ENCODE measurements at places on chromosomes 7 and 10.

DNA sequence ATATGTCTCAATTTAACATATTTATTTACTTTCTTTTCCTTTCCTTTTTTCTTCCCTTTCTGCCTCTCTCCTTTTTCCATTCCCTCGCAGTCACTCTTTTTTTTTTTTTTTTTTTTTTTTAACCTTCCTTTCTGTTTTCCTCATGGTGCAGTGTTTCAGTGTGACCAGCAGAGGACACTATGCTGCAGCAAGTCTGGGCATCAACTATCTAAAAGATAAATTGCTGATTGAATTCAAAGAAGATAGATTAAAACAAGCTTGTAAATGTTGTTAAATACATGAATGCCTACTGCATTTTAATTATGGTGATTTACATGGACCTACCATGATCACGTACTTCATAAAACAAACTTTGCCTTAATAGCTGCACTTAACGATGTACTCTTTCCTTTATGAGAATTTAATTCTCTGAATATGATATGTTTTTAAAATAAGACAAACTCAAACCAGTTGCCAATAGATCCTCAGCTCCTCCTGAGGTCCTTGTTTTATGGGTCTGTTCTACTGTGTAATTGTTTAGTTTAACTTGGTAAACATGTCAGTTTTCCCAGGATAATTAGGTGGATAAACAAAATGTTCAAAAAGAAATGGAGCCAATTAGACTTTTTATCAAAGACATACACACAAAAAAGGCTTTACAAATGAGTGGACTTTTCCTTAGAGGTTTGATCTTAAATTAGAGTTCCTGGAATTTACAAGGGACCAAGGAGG lies 101.0 kb upstream of the AGR3 start:
- no peak for DNase-seq

GRCh38 chr10:10828623-10829022 lies 189.0 kb upstream of the CELF2 start:
- no peak for DNase-seq

- DNase-seq, result no peak
These were observed 76.0 kb downstream of the GRK5 start for GRCh38 chr10:119283387-119283786.

DNA sequence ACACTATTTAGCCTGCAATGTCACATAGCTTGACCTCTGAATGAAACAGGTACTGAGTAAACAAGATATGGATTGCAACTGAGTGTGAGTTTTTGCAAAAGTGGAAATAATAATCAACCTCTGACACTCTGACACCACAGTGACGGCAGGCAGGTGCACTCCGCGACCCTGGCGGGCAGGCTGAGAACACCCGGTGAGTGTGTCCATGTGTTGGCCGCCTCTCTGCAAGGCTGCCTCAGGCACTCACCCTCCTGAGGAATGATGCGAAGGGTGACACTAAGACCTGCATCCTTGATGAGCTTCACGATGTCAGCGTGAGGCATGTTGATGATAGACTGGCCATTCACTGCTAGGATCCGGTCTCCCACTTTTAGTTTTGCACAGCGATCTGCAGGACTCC lies 336.2 kb downstream of the PHTF2 start:
- no peak for DNase-seq

DNA sequence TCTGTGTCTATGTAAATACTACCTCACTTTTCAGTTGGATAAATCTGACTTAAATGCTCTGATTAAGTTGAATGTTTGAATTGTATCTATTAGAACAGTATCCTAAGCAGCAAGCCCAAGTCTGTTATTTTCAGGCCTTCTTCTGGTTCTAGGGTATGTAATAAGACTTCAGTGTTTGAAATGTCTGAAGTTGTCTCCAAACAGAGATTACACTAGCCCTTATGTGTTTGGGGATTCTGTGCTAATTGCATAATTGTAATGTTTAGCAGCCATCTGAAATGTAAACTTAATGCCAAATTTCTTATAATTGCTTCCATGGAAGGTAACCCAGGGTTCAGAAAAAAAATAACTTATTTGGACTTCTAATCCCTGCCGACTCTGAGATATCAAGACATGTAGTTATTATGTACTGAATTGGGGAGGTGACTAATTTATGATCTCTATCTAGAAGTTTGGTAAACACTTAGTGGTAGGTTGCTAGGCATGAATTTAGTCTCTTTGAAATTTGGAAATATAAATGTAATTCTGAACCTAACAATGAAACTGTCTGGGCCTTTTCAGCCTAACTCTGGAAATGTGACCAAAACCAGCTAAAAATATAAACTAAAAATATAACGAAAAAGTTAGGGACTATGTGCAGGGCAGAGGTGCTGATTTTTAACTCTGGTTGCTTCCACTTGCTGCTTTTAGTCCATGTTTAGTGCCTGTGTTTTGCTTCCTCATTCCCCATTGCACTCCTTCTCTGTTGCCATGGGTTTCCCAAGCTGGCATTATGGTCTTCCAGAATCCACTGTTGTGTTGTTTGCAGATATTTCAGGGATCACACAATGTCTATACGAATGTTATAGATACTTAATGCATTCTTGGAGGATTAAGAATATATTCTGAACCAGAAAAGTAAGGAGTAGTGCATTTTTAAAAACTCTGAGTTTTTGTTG lies 54.8 kb downstream of the MCU start:
- no peak for DNase-seq

- DNase-seq, result no peak
These were observed 2.2 kb upstream of the CCDC3 start for GRCh38 chr10:13003759-13004158.

GRCh38 chr10:7968510-7969112 lies 85.9 kb upstream of the GATA3 start:
- no peak for DNase-seq

- DNase-seq, result no peak
These were observed 20.8 kb downstream of the CYP3A43 start for GRCh38 chr7:99848420-99849216.

DNA sequence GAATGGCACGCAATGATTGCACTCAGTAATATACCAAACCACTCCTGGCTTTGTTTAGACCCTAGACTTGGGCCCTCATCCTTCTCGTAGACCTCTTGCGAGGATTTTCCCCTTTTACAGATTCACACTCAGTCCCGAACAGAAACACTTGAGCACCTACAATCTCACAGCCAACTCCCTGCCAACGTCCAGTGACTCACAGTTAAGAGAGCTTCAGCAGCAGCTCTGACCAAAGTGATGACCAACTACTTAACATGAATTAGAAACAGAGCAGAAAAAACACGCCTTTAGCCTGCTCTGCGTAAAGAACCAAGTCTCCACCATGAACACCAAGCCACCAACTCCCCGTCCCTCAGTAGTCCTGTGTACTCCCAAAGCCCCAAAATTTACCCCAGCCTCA lies 2.2 kb downstream of the DNAJC30 start:
- DNase-seq, result no peak

DNA sequence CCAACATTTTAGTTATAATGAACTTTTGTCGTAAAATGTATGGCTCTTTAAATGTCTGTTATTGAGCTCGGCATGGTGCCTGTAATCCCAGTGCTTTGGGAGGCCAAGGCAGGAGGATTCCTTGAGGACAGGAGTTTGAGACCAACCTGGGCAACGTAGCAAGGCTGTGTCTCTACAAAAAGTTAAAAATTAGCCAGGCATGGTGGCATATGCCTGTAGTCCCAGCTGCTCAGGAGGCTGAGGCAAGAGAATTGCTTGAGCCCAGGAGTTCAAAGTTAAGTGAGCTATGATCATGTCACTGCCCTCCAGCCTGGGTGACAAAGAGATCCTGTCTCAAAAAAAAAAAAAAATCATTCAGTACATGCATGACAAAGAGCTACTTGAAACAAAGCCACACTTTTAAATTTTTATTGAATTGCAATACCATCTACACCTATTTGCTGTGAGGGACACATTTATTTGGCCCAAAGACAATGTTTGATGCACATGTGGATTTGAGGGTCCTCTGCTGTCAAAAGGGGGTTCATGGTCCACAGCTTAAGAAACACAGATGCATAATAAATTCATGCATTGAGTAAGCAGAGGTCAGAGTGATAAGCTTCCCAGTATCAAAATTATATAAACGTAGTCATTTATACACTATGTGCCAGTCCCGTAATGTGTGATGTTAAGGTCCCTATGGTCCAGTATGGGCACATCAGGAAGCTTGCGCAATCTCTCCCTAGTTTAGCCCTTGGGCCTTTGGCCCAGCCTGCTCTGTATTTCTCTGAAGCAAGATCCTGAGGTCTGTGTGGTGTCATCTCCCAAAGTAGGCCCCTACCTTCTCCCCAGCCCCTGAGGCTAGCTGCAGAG lies 4.4 kb upstream of the MALSU1 start:
- no peak for DNase-seq

DNA sequence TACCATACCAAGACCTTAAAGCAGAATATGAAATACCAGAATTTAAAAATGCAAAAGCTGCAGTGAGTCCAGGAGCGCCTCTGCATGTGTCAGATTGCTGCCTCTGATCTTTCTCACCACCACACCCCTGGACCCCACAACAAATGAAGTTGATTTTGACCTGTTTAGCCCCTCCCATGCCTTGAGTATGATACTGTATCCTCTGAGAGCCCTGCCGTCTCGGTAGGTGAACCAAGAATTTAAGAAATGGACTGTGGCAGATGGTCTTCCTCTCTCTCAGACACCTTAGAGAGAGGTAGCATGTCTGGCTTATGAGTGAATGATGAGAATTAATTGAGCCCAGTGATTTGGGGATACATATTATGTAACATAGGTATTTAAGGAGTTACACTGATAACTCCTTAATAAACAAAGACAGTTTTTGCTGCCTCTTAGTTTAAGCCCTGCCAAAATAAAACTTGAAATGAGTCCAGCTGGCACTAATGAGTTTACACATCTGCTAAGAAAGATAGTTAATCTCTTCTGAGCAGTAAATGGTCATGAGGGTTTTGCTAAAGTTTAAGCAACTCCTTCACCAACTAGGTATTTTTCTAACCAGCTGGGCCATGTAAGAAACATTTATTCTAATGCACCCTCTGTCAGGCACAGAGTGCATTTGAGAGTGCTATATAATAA lies 4.5 kb upstream of the TFPI2 start:
- no peak for DNase-seq

DNA sequence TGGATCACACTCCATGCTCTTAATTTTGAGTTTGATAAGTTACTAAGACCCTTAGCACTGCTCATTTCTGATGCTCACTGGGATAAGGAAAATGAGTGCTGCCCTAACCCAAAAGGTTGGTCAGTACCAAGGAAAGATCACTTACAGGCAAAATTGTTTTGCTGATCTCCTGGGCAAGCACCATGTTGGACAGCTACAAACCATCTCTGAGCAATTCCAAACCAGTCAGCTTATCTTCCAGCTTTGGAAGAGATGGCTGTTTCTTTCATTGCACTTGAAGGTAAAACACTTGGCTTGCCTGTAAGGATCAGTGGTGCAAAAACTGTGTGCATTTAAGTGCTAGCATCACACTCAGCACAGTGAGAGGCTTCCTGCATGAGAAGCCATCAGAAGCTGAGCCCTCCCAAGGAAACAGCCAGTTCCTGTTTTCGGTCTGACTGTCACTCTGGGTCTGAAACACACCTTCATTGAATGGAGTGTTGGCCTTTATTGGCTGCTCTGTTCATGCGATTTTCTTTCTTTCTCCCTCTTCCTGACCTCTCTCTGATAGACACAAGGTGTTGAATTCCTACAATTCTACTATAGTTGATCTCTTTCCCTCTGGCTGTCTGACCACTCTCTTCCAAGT lies 126.4 kb upstream of the GHITM start:
- DNase-seq, result no peak

DNA sequence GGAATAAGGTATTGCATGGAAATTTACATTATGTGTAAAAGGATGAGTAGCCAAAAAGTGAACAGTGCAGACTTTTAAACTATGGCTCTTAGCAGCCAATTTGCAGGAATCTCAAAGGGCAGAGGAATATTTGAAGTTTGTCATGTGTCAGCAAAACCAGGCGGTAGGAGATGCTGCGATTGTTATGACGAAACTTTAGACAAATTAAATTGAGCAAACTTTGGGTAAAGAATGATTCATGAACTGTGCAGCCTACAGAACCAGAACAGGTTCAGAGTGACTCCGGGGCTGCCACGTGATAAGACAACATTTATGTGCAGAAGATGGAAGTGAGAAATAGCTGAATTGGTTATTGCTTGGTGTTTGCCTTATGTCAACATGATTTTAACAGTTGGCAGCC lies 39.2 kb upstream of the CCDC6 start:
- DNase-seq, result no peak

DNA sequence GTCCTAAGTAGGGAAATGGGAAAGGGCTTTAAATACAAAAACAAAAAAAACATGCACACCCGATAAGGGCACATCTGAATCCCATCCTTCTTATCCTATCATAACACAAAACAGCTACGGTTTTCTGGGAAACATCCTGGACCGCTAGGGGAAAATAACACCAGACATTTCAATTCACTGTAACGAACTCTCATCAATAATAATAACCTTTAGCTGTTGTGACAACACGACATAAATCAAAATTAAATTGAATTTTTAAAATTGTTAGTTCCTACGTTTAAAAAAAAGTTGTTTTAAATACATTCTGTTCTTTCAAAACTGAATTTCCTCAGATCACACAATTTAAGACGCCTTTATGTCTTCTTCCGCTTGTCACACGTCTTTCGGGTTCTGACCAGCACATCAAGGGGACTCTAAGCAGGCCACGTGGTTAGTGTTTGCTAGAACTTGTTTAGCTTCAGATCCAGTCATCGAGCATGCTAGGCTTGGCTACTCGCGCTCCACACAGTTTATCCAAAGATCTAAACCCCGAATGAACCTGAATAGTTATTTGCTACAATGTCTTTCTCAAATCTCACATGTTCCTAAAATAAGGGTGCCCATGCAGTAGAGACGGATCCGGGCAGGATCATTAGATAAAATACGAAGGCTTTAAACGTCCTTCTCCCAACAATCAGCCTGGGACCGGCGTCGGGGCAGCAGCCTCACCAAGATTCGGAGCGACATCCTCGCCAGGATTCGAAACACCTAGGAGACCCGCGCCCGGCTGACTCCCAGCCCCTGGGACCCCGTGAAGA lies 839 bp downstream of the IKZF5 start:
- no peak for DNase-seq

- no peak for DNase-seq
These were observed 24.5 kb upstream of the GRB10 start for GRCh38 chr7:50807026-50807730.

GRCh38 chr7:27958933-27959548 lies 219.1 kb downstream of the TAX1BP1 start:
- DNase-seq, result no peak

- no peak for DNase-seq
These were observed 53.8 kb downstream of the NCAPG2 start for GRCh38 chr7:158650821-158651225.

DNA sequence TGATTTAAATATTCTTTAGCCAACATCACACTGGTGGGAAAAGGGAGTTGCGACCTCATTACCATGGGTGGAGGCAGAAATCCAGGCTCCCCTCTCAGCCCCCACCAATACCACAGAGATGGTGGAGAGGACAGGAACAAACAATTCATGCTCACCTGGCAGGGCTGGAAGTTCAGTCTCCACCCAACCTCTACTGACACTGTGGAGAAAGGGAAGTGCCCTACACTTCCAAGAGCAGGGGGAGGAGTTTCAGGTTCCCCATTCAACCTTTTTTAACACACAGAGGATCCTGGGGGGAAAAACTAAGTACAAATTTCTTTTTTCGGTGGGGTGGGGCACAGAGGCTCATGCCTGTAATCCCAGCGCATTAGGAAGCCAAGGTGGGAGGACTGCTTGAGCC lies 210.1 kb upstream of the KCTD7 start:
- no peak for DNase-seq

- DNase-seq, result no peak
These were observed 58.9 kb downstream of the ALOX5 start for GRCh38 chr10:45432700-45433472.

GRCh38 chr7:157193274-157193673 lies 54.5 kb downstream of the UBE3C start:
- DNase-seq, result no peak

GRCh38 chr7:141074162-141074991 lies 513 bp downstream of the TMEM178B start:
- no peak for DNase-seq
